ENCODE measurements at places on chromosomes 6 and 20.

DNA sequence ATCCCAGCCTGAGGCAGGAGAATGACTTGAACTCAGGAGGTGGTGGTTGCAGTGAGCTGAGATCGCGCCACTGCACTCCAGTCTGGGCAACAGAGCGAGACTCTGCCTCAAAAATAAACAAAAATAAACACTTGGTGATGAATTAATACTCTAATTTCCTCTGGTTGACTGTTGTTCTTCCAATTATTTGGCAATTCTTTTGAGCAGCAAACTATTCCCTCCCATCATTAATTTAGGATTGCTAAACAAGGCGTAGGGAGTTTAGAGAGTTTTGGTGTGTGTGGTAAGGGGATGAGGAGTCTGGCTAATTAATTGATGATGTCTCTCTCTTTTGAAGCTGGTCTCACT is 2.7 kb upstream of the ID1 start:
- no peak for DNase-seq

GRCh38 chr6:16585805-16586204 is 175.5 kb downstream of the ATXN1 start:
- no peak for DNase-seq

DNA sequence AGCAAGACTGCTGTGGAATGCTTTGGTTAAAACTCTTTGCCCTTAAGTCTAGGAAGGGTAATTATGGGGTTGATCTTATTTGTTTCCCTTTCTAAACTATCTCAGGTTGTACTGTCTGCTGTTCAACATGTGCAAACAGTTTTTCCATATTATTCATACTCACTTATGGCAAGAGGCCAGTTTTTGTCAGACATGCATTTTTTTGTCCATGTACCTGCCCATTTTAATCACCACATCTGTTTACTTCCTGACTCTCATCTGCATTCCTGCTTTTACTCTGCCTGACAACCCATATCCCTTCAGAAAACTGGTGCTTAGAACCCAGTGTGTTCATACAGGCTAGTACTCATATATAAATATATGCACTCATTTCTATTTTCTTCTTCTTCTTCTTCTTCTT is 80.3 kb downstream of the LPA start:
- DNase-seq: no peak

DNA sequence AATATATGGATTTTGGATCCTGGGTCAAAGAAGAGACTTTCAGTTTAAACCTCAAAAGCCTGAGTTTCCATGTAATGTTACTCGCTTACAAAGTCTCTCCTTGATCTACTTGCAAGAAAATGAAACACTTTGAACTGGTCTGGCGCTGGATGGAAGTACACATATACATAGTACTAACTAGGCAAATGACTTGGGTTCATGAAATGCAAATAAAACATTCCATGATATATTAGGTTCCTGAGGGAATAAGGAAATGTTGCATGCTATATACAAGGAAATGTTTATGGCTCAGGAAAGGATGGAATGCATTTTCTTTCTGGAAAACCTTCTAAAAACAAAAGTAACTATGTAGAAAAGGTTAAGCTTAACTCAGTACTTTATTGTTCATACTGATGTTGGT is 11.4 kb upstream of the TXLNB start:
- no peak for DNase-seq

GRCh38 chr6:9186148-9186547 is 750.8 kb upstream of the SLC35B3 start:
- DNase-seq: no peak

- no peak for DNase-seq
Measured at GRCh38 chr6:153625089-153625488, 414.0 kb upstream of the OPRM1 start.

DNA sequence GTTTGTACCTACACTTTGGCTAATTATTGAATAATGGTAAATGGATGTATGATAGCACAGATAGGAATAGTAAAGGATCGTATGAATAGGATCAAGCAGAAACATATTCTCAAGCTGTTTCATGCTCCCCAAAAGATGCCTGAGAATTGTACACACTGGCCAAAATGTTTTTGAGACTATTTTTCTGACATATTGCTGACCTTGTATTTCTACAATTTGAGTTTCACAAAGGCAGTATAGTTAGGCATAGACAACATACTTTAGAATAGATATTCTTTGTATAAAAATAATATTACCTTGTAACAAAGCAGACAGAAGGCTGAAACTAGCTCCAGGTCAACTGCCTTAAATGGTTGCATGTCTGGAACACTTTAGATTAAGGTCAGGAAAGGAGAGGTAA is 598.4 kb downstream of the COL12A1 start:
- no peak for DNase-seq

- DNase-seq: no peak
Measured at GRCh38 chr20:33490934-33491656, 1.2 kb downstream of the CBFA2T2 start.

GRCh38 chr6:170516783-170517616 is 36.1 kb downstream of the PSMB1 start:
- peak; percentile 10 for DNase-seq

GRCh38 chr6:68695838-68696237 is 60.8 kb downstream of the ADGRB3 start:
- no peak for DNase-seq

GRCh38 chr6:130610303-130610702 is 216.9 kb upstream of the SMLR1 start:
- no peak for DNase-seq

DNA sequence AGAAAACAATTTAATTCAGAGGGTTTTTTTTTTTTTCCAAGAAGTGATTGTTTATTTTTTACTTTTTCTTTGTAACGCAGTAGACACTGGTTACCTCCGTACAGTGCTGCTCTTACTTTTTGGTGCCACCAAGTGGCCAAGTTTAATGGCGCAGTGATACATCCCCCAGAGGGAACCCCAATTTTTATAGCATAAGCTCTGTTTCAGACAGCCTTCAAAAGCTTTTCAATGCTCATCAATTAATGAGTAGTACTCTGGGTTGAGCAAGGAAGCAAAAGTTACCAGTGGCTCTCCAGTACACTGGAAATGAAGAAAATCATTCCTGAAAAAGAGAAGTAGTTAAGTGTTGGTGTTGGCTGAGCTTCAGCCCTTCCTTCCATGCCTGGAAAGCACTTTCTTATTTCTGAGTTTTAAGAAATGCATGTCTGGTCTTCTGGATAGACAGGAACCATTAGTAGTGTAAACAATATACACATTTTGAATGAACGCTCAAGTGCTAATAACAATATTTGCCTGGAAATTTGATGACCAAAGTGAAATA is 129.1 kb upstream of the SMLR1 start:
- peak; percentile 5 for DNase-seq

DNA sequence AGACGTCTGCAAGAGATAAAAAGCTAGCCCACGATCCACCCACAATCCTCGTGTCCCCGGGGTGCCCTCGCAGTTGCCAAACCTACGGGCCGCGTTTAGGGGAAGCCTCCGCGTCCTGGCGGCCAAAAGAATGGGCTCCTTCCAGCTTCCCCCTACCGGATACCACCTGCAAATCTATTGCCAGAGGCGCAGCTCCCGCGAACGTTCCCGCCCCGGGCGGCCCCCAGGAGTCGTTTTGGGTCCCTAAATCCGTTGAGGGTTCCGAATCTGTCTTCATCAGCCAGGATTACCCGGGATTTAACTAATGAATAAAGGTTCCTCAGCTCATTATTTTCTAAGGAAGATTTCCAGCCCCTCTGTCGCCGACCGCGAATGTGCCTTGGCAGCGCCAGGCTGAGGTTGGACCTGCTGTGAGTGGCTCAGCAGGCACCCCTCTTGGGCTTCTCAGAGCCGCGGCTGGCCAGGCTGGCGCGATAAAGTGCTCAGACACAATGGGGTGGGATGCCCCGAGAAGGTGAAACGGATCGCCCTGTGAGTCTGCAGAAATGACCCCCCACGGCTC is 2.8 kb upstream of the VSX1 start:
- no peak for DNase-seq

- DNase-seq: no peak
Measured at GRCh38 chr6:26155061-26155930, 68.1 kb downstream of the HFE start.

GRCh38 chr6:29624520-29624961 is 8.4 kb downstream of the GABBR1 start:
- no peak for DNase-seq

DNA sequence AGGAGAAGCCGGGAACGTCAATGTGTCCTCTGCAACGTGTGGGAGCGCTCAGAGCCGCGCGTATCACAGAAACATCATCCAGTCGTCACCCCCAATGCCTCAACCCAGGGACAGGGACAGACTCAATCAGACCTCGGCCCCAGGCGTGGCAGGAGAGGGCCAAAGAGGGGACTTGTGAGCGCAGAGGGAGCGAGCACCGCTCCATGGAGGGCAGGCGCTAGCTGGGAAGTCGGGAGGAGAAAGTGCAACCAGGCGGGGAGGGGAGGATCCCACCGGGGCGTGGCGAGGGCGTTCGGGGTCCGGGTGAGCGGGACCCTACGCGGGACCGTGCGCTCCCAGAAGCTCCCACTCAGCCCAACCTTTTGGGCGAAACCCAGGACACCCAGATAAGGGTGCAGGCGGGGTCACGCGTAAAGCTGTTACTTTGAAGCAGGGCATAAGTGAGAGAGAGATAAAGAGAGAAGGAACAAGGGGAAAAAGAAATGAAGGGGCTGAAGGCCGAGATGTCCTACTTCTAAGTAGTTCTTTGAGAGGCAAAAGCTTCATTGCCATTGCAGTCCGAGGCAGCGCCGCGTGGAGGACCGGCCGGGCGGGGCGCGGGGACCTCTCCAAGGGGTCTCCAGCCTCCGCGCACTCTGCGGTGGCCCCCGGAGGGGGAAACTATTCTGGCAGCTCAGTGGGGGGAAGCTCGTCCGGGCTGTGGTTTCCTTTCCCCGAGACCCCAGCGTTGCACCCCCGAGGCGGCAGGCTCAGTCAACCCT is 862 bp upstream of the SOBP start:
- DNase-seq: no peak

DNA sequence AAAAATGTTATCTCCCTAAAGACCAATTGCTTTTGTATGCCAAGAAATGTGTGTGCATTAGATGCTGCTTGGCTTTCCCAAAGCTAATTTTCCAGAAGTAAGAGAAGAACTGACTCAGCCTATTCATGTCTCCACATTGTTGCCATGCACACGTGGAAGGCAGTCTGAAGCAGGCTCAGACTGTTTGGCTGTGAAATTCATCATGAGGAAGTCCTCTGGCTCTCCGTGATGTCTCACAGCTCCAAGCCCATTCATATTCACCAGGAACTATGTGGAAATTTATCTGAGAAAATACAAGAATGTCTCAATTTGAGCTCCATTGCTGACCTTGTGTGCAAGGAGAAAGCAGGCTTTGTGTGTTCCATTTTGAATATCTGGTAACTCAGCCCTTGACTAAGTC is 1022.2 kb upstream of the GJE1 start:
- no peak for DNase-seq

DNA sequence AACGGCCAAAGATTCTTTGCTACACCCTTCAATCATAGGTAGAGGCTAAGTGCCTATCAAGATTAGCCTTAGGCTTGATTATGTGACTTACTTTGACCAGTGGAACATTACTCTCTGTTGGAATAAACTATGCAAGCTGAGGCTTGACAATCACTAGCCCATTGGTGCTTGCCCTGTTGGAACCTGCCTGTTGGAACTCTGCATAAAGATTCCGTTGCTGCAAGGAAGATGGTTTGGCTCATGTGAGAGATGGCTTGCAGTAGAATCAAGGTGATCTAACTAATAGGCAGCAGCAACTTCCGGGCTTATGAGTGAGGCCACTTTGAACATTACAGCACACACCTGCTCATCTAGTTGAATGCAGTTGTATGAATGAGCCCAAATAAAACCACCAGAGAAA is 227.7 kb upstream of the TSHZ2 start:
- no peak for DNase-seq

DNA sequence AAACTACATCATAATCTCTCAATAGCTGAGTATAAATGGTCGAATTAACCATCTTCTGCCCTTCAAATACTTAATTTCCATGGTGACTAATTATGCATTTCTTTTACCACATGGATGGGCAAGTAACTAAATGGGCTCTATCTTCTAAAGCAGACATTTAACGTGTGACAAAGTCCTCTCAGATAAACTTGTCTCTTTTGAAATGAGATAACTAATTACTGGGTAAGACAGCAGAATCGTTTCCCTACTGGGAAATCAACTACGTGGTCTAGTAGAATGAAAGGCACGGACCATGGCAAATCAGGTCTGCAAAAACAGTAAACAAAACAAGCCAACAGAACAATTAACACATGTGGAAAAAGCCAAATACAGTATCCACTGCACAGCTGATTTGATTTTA is 137.7 kb downstream of the BACH2 start:
- no peak for DNase-seq

GRCh38 chr20:62403331-62403730 is 3.8 kb downstream of the CABLES2 start:
- no peak for DNase-seq

DNA sequence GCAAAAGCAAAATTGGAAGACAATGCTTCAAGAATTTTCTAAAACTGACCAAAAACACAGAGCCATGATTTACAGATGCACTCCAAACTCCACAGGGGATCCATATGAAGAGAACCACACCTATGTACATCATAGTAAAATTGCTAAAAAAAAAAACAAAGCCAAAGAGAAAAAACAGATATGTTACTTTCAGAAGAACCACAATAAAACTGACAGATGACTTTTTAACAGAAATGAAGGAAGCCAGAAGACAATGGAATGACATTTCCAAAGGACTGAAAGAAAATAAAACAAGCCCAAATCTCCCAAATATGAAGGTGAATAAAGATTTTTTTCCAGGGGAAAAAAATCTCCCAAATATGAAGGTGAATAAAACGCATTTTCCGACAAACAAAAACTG is 17.5 kb downstream of the TRERF1 start:
- DNase-seq: no peak

DNA sequence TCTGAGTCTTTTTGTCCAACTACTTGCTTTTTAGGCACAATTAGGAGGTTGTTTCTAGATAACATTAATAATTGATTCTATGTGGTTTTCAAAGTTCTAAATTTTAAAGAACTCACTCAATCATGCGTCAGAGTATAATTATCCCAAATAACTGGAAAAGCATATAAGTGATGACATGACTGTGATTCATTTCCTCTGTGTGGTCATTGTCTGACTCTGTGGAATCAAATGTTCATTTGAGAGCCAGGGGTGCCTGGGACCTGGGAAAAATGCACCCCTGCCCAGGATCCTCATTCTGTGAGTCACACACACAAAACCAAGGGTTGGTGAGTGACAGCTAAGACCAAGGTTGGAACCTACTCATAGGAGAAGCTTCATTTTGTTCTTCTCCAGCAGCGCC is 127.1 kb upstream of the MLIP start:
- DNase-seq: no peak

- DNase-seq: no peak
Measured at GRCh38 chr6:21496196-21496595, 97.4 kb upstream of the SOX4 start.

DNA sequence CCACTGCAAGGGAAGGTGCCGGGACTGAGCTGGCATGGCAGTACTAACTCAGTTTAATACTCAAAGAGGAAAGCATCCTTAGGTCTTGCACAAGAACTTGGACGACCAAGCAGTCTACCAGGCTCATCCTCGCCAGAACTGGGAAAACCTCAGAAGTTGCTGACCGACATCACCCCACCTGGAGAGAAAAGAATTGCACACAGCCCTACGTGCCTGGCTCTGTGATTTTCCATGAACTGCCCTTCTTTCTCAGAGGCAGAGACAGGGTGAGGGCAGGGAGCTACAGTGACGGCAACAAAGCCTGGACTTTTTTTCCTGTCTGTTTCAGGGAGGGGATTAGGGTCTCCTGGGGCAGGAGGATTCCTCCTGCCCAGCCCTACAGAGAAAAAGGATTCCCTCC is 8.0 kb downstream of the JAG1 start:
- no peak for DNase-seq

GRCh38 chr20:49938173-49939163 is 2.3 kb downstream of the RNF114 start:
- DNase-seq: no peak

GRCh38 chr6:134550604-134551003 is 232.7 kb upstream of the SGK1 start:
- DNase-seq: no peak

All from activated naive CD4-positive, alpha-beta T cell (primary cell).